ENCODE measurements at places on chromosomes 4 and X. TPM values are rescaled to one million over a fixed set of nuclear protein-coding genes. Genes with fewer than 3 reads are reported as not detected.
A peak's percentile ranks its signal among the peaks of the same experiment; 100 is the strongest.

DNA sequence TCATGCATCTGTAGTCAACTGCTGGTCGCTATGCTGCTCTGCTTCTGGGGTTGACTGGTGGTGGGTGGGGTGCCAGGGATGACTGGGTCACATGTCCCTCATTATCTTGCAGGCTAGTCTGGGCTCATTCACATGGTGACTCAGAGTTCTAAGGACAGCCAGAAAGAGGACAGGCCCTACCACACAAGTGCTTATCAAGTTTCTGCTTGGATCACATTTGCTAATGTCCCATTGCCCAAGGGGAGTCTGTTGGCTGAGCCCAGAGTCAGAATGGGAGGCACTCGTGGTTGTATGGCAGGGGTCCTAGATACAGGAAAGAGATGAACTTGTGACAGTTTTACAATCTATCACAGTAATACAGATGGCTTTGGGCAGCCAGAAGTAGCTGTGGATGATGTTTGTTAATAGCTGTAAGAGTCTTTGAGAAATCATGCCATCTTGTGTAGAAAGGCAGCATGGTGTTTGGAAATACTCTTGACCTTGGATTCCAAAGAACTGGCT lies 221.3 kb downstream of the GPAT3 start:
- no peaks in the 10 kb centered on the region for H3K4me1 ChIP-seq
- no peaks in the 10 kb centered on the region for H3K27me3 ChIP-seq
- no peak overlapping the region for H3K4me3 ChIP-seq
- no peak overlapping the region for H3K27ac ChIP-seq
- H3K36me3 ChIP-seq = no peaks in the 10 kb centered on the region
- no peak for DNase-seq

- peak; percentile 71 for DNase-seq
- H3K27ac ChIP-seq = no peak overlapping the region
- H3K36me3 ChIP-seq = no peaks in the 10 kb centered on the region
- H3K4me1 ChIP-seq = peaks cover 18% of the 10 kb centered on the region
Observed at GRCh38 chrX:15497865-15498264, 2.7 kb upstream of the BMX start.

DNA sequence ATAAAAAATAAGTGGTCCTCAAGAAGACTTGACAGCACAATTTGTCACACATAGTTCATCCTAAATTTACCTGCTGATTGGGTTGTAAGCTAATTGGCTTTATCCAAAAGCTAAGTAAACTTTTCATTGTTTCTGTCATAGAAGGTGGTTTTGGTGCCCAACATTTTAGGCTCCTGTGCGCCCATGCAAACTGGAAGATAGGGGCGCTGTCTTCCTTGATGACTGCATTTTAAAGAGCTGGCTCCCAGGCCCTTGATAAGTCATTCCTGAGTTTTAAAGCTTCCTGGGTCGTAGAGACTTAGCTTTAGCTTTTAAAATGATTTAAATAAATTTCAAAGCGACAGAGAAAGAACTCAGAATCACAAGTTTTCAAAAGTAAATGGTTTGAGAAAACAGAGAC lies 625.4 kb upstream of the GALNT7 start:
- H3K36me3 ChIP-seq = no peaks in the 10 kb centered on the region
- H3K27ac ChIP-seq = no peak overlapping the region
- H3K27me3 ChIP-seq = no peaks in the 10 kb centered on the region
- no peak for DNase-seq

DNA sequence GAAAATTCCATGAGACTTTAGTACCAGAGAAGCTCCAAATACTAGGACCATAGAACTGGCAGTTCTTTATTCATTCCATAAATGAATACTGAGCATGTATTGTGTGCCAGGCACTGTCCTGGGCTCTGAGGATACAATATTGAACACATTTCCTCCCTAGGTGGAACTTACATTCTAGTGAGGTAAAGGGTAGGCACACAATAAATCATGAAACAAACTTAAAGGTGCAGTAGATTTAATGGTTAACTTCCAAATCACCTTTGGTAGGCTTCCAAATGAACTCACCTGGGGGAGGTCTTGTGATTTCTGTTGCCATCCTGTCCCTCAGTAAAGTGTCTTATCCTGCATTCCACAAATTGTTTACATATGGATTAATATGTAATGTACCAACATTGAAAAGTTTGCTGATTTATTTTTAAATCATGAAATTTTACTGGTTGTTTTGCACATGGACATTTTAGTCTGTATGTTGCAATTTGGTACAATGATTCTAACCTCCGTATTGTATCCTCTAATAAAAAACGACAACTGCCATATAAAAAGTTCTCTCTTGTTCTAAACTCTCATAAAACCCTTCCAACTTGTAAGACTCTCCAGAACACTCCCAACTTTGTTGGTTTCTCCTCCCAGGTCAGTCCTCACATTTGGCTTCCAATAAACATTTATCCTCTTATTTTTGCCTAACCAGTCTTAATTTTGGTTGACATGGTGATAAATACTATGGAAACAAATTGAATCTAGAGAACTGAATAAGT lies 4.5 kb upstream of the MAGEA11 start:
- H3K4me3 ChIP-seq = no peak overlapping the region
- H3K36me3 ChIP-seq = no peaks in the 10 kb centered on the region
- no peaks in the 10 kb centered on the region for H3K27me3 ChIP-seq
- H3K4me1 ChIP-seq = no peaks in the 10 kb centered on the region
- H3K27ac ChIP-seq = no peak overlapping the region

DNA sequence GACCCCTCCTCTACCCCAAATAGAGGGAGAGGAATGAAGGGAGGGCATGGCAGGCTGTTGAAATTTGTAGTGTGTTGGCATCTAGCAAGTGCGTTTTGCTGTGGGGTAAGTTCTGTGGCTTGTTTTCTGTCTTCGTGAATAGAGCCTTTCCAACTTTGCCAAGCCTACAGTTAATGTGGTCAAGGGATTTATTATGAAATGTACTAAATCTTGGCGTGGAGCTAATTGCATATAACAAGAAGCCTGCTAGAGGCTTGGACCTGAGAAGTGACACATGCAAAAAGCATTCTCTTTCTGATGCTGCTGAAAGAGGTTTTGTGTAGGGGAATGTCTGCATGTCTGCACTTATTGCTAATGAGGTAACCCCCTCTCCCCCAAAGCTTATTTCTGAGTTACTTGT lies 132.2 kb downstream of the BMPR1B start:
- no peaks in the 10 kb centered on the region for H3K27me3 ChIP-seq
- H3K36me3 ChIP-seq = no peaks in the 10 kb centered on the region
- no peaks in the 10 kb centered on the region for H3K4me1 ChIP-seq
- H3K4me3 ChIP-seq = no peak overlapping the region
- no peak for DNase-seq

- no peaks in the 10 kb centered on the region for H3K27me3 ChIP-seq
- H3K4me1 ChIP-seq = peaks cover 7% of the 10 kb centered on the region
- H3K36me3 ChIP-seq = no peaks in the 10 kb centered on the region
- DNase-seq = no peak
- no peak overlapping the region for H3K4me3 ChIP-seq
Observed at GRCh38 chr4:29560452-29560851, 1159.7 kb upstream of the PCDH7 start.

GRCh38 chr4:182000077-182000476 lies 243.1 kb upstream of the TENM3 start:
- H3K36me3 ChIP-seq = peaks cover 5% of the 10 kb centered on the region
- peaks cover 14% of the 10 kb centered on the region for H3K4me1 ChIP-seq
- no peak for DNase-seq
- no peak overlapping the region for H3K27ac ChIP-seq
- H3K4me3 ChIP-seq = no peak overlapping the region
- H3K27me3 ChIP-seq = no peaks in the 10 kb centered on the region

GRCh38 chr4:126568652-126569570 lies 1063.8 kb upstream of the INTU start:
- DNase-seq = no peak
- H3K4me3 ChIP-seq = no peak overlapping the region
- H3K4me1 ChIP-seq = peaks cover 7% of the 10 kb centered on the region
- H3K36me3 ChIP-seq = no peaks in the 10 kb centered on the region

DNA sequence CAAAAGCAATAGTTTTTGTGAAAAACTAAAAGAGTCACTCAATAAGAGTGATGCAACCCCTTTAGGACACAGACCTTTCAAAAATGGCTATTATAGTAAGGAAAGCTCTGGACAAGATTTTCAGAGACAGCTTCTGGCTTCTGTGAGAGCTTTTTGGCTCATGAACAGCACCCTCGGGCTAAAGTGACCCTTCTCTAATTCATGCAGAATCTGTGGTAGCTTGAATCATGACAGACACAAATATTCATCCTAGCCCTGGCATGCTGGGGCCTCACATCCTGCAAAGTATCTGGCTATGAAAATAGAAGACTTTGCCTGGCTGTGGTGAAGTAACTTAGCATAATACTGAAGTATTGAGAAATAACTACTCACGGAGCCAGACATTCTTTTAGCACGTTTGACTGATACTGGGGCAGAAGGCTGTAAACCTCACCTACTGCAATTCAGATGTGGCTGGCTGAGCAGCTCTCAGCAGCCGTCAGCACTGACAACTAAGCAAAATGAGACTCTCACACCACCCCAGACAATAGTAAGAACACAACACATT lies 327.3 kb downstream of the MAPK10 start:
- H3K4me1 ChIP-seq = peaks cover 26% of the 10 kb centered on the region
- no peak overlapping the region for H3K4me3 ChIP-seq
- H3K27me3 ChIP-seq = no peaks in the 10 kb centered on the region
- H3K36me3 ChIP-seq = no peaks in the 10 kb centered on the region

DNA sequence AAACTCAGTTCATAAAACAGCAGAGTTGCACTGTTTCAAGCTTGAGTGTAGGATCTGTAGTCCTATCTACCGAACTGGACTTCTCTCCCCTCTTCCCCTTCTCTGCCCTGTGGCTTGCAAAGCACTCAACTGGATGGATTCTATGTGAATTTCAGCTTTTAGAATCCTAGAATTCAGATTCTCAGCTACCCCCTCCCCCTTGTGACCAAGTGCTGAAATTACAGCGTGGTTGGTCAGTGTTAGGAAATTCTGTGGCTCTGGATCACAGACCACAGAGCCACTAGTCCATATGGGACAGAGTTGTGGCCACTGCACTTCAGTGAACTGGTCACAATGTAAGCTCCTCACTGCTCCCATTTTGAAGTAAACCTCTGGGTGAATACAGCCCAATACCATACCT lies 64.6 kb upstream of the TRPC5 start:
- H3K4me1 ChIP-seq = peaks cover 3% of the 10 kb centered on the region
- no peak for DNase-seq
- no peak overlapping the region for H3K27ac ChIP-seq
- peaks cover 13% of the 10 kb centered on the region for H3K27me3 ChIP-seq

GRCh38 chr4:151462554-151462953 lies 53.6 kb downstream of the FHIP1A start:
- H3K27me3 ChIP-seq = no peaks in the 10 kb centered on the region
- H3K4me1 ChIP-seq = peaks cover 49% of the 10 kb centered on the region
- H3K36me3 ChIP-seq = peaks cover 8% of the 10 kb centered on the region

DNA sequence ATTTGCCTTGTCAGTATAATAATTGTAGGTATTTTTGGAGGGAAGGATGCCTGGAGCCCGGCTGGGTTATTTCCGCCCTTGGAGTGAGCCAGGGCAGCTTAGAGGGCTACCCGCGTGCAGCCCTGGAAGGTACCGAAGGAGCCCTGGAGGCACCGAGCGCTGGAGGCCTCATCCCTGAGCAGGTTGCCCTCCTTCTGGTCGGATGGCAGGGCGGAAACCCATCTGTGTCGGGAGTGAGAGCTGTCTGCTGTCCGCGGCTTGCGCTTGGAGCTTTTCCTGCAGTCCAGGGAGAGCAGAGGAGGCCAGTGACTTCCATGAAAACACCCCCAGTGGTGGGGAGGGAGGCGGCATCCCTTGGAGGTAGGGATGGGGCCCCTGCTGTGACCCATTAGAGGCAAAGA lies 122.1 kb downstream of the TBL1X start:
- no peak for DNase-seq
- H3K36me3 ChIP-seq = peaks cover 5% of the 10 kb centered on the region
- no peak overlapping the region for H3K4me3 ChIP-seq
- H3K27me3 ChIP-seq = no peaks in the 10 kb centered on the region

DNA sequence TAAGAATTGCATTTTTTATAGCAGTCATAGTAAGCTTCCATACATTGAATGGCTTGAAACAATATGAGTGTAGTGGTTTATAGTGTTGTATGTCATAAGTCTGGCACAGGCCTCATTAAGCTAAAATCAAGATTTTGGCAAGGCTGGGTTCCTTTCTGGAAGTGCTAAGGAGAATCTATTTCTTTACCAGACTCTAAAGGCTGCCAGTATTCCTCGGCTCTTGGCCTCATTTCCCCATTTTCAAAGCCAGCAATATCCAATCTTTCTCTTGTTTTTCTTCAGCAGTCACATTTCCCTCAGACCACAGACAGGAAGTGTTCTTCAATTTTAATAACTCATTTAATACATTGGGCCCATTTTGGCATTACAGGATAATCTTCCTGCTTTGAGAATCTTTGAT lies 1155.5 kb upstream of the PABPC4L start:
- H3K36me3 ChIP-seq = no peaks in the 10 kb centered on the region
- H3K27me3 ChIP-seq = no peaks in the 10 kb centered on the region
- no peak for DNase-seq
- H3K4me3 ChIP-seq = no peak overlapping the region
- no peak overlapping the region for H3K27ac ChIP-seq

DNA sequence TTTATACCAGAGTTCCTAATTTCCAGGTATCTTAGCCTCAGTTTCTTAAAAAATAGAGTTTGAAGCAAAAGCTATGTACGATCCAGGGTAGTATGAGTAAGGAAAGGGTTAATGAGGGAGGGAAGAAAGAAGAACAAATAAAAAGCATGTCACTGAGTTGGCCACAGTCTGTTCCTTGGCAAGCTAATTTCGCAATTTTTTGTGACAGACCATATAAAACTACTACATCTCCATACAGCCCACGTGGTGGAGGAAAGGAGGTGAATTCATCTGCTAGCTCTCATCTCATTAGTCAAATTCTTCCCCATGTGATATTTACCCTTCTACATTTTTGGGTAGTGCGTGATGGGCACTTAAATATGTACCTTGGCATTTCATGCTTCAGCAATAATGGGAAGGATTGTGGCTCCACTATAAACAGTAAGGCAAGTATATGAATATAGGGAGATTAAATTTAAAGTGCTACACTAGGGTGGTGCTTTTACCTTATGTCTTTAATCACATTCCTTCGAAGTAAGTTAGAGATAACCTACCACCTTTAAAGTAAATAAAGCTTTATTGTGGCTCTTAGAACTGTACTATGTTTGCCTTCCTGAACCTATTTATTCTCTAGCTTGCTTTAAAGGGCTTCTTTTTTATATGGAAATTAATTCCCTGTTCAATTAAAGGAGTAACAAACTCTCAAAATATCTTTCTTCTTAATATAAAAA lies 102.1 kb upstream of the VAMP7 start:
- H3K27ac ChIP-seq = no peak overlapping the region
- no peak for DNase-seq
- no peaks in the 10 kb centered on the region for H3K36me3 ChIP-seq
- H3K4me1 ChIP-seq = no peaks in the 10 kb centered on the region

- H3K27me3 ChIP-seq = no peaks in the 10 kb centered on the region
- H3K36me3 ChIP-seq = peaks cover 13% of the 10 kb centered on the region
- no peak for DNase-seq
- no peak overlapping the region for H3K4me3 ChIP-seq
Observed at GRCh38 chrX:23705235-23705634, 37.8 kb downstream of the ACOT9 start.

GRCh38 chr4:91288702-91289311 lies 1015.0 kb upstream of the GRID2 start:
- peaks cover 3% of the 10 kb centered on the region for H3K4me1 ChIP-seq
- no peak overlapping the region for H3K27ac ChIP-seq
- H3K36me3 ChIP-seq = peaks cover 2% of the 10 kb centered on the region

- H3K4me1 ChIP-seq = no peaks in the 10 kb centered on the region
- no peak overlapping the region for H3K27ac ChIP-seq
- no peaks in the 10 kb centered on the region for H3K27me3 ChIP-seq
- H3K4me3 ChIP-seq = no peak overlapping the region
- DNase-seq = no peak
Observed at GRCh38 chrX:68090266-68090665, 343.0 kb downstream of the OPHN1 start.

The EFHC2 gene
- 1.5 TPM for total RNA-seq

The CXCL11 gene
- total RNA-seq = not detected

The ZNF630 gene
- 5.8 TPM for total RNA-seq

The TLR3 gene
- total RNA-seq = 9.1 TPM

The HMGB2 gene
- 98.4 TPM for total RNA-seq

The MFAP3L gene
- 2.3 TPM for total RNA-seq
